ENCODE measurements at places on chromosomes 4 and X.

GRCh38 chr4:149493492-149493891, 322.2 kb downstream of the IQCM start:
- no peak for DNase-seq

DNA sequence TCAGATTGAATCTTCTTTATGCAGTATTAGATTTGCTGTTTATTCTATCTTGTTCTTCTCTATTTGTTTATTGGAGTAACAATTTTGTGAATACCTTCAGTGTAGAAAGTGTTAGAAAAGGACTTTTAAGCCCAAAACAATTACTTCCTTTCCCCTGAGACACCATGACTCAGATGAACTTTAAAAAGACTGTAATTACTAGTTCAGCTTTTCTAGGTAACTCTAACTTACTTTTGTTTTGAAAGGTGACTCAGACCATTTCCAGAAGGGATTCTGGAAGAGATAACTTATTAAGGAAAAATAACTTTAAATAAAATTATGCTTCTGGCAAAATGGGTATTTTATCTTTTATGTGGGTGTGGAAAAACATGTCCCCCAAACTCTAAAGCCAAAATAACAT, 561.5 kb upstream of the PCDH10 start:
- DNase-seq: no peak

DNA sequence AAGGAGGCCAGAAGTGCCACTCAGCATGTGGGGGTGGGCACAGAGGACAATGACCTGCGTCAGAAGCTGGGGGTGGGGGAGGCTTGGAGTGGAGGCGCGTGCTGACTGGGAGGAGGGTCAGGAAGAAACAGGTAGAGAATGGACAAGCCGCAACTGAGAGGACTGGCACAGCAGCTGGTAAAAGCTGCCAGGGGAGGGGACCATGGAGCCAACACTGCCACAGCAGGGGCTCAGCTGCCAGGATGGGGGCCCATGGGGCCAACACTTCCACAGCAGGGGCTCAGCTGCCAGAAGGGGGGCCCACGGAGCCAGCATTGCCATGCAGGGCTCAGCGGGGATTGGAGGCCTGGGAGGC, 19.1 kb downstream of the RNF212 start:
- DNase-seq: no peak

DNA sequence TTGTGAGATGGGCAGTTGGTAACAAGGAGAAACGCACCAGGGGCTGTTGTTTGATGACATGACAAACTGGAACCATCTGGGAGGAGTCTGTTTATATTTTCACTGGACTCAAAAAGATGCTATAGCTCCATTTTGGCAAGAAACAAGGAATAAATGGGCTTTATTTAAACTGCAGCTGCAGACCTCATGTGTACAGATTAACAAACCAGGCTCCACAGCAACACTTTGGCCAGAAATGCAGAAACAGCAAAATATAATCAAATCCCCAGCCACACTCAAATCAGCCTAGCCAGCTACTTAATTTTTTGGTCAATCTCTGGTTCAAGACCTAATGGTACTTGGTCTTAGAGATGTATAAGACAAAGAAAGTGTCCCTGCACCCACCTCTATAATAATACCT, 52.7 kb downstream of the ASB9 start:
- DNase-seq: no peak

DNA sequence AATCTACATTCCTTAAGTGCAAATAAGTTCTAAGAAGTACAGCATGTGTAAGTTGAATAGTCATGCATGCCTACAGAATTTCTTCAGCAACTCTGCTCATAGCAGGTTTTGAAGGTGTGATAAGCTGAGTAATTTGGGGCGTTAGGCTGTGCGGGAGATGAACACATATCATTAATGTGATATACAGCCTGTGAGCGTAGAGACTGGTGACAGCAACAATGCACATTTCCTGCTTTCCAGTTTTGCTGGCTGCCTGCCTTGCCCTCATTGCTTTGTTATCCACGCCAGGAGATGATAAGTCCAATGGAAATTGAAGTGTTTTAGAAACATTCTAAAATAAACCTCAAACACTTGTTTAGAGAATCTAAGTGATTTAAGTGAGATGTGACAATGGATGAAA, 1709.4 kb downstream of the ARAP2 start:
- peak; percentile 10 for DNase-seq

DNA sequence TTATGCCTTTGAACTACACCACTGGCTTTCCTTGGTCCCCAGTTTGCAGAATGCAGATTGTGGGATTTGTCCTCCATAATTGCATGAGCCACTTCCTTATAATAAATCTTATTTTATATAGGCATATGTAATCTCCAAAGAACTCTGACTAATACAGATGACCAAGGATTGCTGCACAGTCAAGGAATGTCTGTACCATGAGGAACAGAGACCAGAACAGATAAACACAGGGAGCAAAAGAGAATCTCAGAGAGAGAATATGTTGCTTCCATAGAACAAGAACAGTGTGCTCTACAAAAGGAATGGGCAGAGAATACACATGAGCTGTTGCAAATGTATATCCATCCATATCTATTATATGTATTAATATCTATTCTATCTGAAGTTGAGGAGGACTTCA, 111.1 kb downstream of the ADRA2C start:
- DNase-seq: no peak

- DNase-seq: no peak
Observed at GRCh38 chr4:125104616-125105015, 210.1 kb upstream of the FAT4 start.
